Stimulated activated CD4-positive, alpha-beta T cell treated with anti-CD3 and anti-CD28 coated beads, Interleukin-2, amount 100 ng/mL, for 4 hours (primary cell): ENCODE measurements at places on chromosomes 5 and 9.

DNA sequence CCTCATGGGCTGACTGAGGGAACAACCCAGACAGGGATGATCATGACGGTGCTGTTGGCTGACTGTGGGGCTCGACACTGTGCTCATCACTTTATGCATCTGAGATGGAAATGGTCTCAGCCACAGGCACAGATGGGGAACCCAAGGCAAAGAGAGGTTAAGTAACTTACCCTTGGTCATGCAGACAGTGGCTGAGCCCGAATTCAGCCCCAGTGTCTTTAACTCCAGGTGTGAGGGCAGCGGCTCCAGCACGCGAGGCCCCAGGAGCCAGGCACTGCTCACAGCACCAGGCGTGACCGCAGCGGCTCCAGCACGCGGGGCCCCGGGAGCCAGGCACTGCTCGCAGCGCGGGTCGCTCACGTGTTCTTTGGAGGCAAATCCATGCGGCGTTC is 45.3 kb upstream of the FCN1 start:
- no peak for DNase-seq

DNA sequence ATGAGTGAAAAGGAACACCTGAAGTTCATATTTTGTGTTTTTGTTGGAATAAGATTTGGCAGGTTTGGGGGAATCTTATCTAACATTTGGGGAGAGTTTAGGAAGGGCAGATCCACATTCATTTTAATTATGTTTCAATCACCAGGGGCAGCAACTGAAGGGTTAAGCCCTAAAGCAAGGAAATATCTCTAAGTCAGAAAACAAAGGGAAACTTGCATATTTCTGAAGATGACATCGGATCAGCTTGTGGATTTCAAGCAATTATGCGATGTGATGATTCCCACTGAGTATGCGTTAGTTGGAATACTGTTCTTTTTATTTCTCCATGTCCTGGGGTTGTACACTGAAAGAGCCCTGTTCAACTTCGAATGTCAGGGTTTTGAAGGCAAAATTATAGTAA is 59.8 kb upstream of the NFIB start:
- no peak for DNase-seq

- DNase-seq: no peak
Measured at GRCh38 chr5:111548348-111548950, 36.1 kb upstream of the STARD4 start.

- DNase-seq: no peak
Measured at GRCh38 chr9:131794393-131794792, 54.5 kb upstream of the RAPGEF1 start.

DNA sequence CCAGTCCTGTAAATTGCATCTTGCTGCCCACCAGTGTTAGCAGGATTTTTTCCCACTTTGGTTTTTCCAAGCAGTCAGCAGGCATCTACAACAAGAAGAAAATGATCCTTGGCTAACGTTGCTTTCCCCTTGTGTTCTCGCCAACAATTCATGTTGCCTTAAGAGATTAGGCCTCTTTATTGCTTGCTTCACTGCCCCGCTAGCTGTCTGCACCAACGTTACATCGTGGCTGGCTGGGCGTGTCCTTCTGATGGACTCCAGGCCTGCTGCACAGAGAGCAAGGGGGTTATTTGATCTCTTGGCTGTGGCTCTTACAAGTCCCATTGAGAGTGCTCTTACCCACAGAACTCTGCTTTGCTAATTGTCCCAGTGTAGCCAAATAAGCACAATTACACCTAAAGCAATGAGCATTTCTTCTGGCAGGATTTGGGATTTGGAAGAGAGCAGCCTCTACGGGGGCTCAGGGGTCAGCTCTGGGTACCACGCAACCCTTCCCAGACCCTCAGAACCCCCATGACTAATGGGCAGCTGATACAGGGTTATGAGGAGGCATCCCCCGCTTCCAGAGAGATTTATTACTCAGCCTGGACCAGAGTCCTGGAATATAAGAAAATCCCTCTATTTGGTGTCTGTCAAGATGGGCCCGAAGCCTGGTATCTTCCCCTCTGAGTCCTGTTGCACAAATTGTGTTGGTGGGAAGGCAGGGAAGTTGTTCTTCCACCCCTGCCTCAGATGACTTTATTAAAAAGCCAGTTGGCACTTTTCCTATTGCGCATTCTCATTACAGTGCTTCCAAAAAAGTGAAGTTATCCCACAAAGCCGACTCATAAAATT is 17.6 kb downstream of the DCANP1 start:
- DNase-seq: no peak

DNA sequence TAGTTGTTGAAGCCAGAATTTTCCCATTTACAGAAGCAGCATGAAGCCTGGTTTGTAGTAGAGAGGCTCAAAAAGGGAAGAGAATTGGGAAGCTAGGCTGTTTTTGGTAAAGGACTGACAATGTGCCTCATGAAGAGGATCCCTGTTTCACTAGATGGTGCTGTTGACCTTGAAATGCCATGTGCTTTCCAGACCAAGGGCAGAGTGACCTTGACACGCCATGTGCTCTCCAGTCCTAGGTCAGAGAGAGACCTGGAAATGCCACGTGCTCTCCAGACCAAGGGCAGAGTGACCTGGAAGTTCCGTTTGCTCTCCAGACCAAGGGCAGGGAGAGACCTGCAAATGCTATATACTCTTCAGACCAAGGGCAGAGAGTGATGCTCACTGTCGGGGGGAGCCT is 32.0 kb downstream of the UNC13B start:
- DNase-seq: no peak
